NCI-H345 (cell line): ENCODE measurements at places on chromosomes 11 and 22.

GRCh38 chr11:8584511-8584910, 9.5 kb downstream of the STK33 start:
- peak; percentile 21 for DNase-seq

- DNase-seq, result no peak
These were observed 94.7 kb downstream of the SERGEF start for GRCh38 chr11:17918049-17918605.

- no peak for DNase-seq
These were observed 6.8 kb upstream of the SART1 start for GRCh38 chr11:65954771-65955170.

GRCh38 chr11:69711822-69712801, 8.3 kb upstream of the FGF19 start:
- DNase-seq, result no peak

DNA sequence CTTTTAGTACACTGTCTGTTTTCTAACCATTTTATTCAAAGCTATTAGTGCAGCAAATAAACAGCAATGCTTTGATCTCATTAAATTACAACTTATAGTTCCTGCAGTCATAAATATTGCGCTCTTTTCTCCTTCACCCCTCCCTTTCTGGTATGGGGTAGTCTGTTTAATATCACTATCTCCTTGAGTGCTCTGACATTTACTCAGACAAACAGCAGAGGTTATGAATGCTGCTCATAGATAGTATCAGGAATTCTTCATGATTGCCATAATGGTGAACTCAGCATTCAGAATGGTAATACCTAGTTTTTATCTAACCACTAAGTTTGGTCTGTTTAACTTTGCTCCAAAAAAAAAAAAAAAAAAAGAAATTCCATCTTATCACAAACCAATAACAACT, 87.4 kb downstream of the EIF3M start:
- no peak for DNase-seq

DNA sequence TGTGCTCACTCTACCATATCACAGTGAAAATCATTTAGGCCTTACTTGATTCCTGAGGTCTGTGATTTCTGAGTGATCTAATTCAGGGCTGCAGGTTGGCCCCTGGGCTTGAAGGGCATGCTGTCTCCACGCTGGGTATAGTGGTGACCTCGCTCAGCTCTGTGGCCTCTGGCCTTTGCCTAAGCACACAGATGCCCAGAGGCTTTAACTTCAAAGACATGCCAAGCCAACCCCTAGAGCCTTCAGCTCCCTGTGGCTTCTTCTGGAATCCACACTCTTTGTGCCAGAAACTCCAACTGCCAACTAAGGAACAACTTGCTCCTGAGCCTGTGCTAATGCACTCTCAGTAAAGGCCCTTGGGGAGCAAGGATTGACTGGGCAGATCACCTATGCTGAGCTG, 232.6 kb upstream of the MPPED2 start:
- DNase-seq, result no peak

DNA sequence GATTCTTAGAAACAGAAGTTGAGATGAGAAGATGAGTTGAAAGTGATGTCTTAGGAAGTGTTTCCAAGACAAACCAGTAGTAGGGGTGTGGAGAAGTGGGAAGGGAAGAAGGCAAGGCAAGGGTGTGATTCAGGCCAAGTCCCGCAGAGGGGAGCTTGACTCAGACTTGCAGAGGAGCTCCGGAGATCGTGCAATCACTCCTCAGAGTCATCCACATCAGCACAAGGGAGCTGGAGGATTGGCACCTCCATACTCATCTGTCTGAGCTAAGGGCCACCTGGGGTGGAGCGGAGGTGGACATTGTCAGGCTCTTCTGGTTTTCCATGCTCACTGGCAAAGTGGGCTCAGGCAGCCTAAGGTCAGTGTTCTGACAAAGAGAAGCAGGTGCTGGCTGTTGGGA, 44.4 kb downstream of the CHRDL2 start:
- DNase-seq, result no peak

DNA sequence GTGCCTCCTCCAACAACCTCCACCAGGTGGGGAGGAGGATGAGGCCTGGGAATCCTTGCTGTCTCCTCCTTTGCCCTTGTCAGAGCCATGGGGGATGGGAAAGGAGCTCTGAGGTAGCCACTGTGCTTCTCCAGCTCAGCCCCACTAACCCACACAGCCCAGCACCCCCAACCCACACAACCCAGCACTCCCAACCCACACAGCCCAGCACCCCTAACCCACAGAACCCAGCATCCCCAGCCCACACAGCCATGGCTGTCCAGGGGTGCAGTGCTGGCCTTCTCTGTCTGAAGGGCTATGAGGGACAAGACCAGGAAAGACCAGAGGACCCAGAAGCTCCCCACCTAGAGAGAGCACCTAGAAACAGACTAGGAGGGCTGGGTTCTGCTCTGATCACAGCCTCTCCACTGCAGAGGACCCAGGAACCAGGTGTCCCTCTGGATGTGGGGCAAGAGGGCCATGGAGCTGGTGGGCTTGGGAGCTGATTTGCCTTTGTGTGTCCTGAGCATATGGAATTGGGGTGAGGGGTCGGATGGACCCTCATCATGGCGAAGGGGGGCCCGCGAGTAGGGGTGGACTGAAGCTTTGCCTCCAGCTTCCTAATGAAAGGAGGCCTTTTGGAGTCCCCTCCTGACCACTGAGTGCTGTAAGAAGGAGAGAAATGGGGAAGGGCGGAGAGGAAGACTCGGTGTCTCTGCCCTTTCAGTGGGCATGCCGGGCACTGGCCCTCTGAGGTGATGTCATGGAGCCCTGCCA, 117.6 kb upstream of the THY1 start:
- no peak for DNase-seq

DNA sequence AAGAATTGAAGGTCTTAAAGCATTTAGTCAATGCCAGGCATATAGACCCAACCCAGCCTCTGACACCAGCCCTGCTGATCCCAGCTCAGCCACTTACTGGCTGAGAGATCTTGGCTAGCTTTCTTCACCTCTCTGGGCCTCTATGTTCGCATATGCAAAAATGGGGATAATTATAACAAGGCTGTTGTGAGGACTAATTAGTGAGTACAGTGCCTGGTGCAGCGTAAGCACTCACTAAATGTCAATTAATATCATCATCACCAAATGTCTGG, 10.5 kb downstream of the CHST1 start:
- no peak for DNase-seq

DNA sequence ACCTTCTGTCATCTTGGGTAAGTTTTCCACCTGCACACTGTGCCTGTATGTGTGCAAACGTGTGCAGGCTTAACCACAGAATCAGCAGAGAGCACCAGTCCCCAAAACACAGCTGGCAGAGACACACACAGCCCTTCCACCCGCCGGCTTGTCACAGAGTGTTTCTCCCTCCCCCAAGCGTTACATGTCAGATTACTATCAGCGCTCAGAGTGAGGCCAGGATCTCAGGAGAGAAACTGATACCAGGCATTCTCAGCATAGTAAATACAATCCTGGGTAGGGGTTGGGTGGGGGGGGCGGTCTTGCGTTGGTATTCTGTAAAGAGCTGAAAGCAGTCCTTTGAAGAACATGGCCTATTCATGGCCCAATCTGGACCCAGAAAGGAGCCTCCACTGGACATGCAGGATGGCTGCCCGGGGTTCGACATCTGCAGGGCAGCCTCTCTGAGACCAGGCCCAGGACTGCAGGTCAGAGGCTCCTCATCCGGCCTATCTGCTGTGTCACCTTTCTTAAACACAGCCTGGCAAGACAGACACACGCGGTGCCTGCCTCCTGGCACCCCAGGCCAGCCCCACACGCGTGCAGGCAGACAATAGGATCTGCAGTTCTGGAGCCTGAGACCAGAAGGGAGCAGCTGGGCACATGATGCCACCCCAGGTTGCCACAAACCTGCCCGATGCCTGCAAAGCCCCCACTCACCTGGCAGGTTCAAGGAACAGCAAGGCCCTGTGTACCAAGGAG, 1.7 kb downstream of the OSBPL5 start:
- no peak for DNase-seq

GRCh38 chr11:22151649-22152197, 41.2 kb upstream of the ANO5 start:
- DNase-seq, result no peak

DNA sequence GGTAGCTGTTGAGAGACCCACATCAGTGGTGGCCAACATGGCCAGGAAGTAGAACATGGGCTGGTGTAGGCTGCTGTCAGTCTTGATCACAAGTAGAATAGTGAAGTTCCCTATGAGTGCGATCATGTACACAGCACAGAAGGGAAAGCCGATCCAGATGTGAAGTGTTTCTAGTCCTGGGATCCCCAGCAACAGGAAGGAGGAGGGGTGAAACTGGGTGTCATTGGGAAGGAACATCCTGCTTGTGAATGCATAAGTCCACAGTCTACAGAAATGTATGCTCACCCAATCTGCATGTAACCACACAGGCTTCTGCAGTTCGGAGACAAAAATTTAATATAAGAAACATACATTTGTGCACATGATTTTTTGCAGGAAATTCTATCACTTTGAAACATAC, at the start of gene OR52E2:
Gene OR52E2 (minus strand): TSS at position 237 of the 400 bp plus-strand sequence. CDS start 0 bp downstream, at position 237.
- no peak for DNase-seq

GRCh38 chr11:114215871-114216795, 80.1 kb upstream of the NNMT start:
- DNase-seq, result no peak

- no peak for DNase-seq
These were observed 17.5 kb downstream of the KCNJ5 start for GRCh38 chr11:128908391-128909246.

DNA sequence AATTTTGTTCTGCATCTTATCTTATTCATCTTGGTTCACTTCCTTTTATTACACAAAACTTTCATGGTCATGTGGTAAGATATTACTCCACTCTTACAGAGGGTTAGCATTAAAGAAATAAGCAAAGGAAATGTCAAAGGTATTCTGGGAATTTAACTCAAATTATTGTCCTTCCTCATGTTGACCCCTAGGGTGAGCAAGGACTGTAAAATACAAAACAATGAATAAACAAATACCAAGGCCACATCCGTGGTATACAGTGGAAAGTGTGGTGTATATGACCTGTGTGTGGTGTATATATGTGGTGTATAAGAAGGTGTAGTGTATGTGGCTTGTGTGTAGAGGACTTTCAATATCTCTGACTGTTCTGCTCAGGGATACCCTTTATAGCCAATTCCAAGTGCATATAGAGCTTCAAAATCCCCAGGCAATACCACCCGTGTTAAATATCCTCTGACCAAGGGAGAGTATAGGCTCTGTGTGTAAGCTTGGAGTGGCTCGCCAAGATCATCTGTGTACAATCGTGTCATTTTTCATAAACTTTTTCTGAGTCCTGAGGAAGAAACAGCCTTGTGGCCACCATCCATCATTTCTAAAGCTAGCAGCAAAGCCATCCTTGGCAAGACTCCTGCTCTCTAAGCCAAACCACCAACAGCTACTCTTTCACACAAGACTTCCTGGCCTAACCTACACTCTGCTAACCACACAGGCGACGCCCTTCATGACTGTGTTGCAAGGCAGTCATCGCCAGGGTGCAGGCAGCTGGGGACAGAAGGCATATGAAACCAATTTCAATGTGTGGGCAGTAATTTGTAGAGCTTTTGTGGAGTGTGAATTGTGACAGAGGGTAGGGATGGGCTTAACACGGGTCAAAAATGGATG, 548.0 kb downstream of the ETS1 start:
- no peak for DNase-seq

- no peak for DNase-seq
These were observed 14.3 kb upstream of the ABCC8 start for GRCh38 chr11:17490938-17491337.

GRCh38 chr22:28051787-28052356, 132.8 kb upstream of the PITPNB start:
- DNase-seq, result peak; percentile 25

- DNase-seq, result no peak
These were observed 25.4 kb upstream of the GRIK4 start for GRCh38 chr11:120486138-120486537.

GRCh38 chr11:75874684-75875341, 59.8 kb downstream of the UVRAG start:
- DNase-seq, result no peak

DNA sequence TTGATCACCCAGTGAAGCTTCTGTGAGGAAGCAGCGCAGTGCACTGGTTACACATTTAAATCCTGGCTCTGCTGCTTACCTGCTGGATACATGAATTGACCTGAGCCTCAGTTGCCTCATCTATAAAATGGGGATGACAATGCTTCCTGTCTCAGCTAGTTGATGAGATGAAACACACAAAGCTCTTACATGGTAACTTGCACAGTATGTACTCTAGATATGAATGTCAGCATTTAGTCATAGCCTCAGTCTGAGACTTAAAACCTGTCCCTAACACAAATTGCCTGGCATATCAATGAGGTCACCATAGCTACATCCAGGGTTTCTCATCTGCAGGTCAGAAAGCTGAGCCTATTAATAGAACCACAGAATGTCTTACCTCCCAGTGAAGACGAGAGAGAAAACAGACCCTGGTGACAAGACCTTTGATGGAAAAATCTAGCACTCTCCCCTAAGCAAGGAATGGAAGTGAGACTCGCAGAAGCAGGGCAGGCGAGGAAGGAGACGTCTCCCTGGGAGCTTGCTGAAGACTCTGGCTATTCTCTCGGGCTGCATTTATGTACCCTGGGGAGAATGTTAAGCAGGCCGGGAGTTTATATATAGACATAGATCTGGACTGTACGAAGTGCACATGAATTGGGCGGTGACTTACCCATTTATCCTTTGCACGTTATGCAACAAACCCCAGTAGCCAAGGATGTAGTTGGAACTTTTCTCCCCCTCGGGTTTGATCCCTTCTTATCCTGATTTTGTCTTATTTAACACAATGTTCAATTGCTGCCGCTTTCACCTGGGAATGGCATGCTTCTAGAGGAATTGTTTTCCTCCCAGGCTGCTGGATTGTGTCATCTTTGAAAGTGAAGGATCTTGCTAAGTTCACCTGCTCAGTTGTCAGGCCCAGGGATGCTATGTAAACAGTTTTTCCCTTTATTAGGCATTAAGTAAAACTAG, 18.0 kb downstream of the SDHAF2 start:
- DNase-seq, result no peak

- DNase-seq, result no peak
These were observed 46.5 kb downstream of the FEZ1 start for GRCh38 chr11:125449565-125449964.

DNA sequence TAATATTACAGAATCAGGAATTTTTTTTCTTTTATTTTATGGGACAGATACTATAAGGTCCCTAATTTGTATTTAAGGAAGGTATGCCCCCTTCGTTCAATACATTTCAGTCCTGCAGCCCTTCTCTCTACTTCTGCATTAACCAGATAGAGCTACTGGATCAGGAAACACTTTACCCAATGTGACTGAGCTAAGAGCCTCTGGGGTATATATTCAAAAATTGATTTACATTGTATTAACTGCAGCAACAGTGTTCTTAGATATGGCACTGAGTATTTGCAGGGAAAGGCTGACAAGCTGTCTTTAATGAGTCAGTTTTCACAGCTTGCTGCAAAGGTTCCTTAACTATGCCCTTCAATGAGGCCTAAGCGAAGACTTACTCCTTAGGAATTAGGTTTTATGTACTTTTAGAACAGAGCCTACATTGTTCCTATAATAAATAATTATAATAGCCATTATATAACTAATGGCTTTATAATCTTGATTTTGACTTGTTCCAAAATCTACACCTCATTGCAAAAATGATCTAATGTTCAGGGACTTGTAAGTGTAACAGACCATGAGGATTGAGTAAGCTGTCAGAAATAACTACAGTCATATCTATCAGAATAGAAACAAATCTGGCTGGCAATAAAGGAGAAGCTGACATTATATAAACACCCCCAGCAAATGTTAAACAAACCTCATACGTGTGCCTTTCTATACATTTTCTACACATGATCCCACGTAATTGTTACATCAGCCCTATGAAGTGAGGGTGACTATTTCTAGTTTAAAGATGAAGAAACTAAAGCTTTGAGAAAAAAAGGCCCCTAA, 55.0 kb downstream of the DDI1 start:
- DNase-seq, result no peak

GRCh38 chr11:96817482-96818399, 427.9 kb downstream of the JRKL start:
- no peak for DNase-seq
